Activated naive CD8-positive, alpha-beta T cell treated with anti-CD3 and anti-CD28 coated beads for 36 hours (primary cell): ENCODE measurements at places on chromosomes 7 and 10.

GRCh38 chr7:126541406-126541805, 711.3 kb downstream of the GRM8 start:
- no peak for DNase-seq

GRCh38 chr10:62639144-62639543, 165.4 kb upstream of the ADO start:
- no peak for DNase-seq

GRCh38 chr10:113119801-113120200, 169.8 kb downstream of the TCF7L2 start:
- DNase-seq, result no peak

- DNase-seq, result no peak
Measured at GRCh38 chr7:71504697-71505441, 372.9 kb downstream of the GALNT17 start.

GRCh38 chr10:131697476-131698128, 203.2 kb upstream of the PPP2R2D start:
- no peak for DNase-seq

DNA sequence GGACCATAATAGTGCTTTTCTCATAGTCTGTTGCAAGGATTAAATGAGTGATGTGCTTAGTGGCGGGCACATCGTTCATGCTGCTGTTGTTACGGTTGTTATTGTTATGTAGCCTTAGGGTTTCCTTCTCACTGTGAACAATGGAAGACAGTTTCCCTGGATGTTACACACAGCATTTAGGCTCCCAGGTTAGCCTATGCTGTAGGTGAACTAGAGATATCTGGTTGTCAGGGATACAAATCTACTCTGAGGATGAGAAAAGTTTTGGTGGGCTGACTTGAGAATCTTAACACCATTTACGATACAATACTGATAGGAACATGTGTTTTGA, 14.7 kb downstream of the SH3PXD2A start:
- no peak for DNase-seq

GRCh38 chr7:92205987-92206386, 27.0 kb upstream of the LRRD1 start:
- DNase-seq, result no peak

DNA sequence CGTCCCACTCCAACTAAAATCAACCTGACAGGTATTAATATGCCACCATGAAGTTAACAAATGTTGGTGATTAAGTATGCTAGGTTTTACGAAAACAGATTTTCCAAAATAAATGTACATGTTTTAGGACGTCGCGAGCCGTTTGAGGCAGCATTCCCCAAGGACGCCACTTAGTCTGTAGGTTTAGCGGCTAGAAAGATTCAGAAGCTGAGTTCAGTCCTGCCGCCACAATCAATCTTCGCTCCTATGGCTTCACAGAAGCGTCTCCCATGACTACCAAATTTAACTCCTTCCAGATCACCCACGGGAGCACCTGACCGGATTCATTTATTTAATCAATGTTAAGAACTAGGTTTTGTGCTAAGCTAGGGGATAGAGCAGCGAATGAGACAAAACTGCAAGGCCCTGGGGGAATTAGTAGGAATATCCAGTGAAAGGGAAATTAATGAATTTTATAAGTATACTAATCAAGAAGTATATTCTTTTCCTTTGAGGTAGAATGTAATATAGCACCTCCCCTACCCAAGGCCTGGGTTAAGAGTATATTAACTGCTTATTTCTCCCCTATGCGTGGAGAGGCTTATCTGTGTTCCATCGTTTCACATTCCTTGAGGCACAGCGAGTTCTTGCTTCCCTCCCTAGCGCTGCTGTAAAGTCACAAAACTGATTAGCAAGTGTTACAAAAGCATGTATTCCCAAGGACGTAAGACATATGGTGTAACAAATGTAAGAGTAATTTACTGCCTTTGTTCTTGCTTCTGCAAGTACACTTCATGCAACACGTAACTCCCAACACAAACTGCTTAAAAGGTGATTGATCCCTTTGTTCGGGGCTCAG, 994 bp upstream of the CYP51A1 start:
- DNase-seq, result no peak

DNA sequence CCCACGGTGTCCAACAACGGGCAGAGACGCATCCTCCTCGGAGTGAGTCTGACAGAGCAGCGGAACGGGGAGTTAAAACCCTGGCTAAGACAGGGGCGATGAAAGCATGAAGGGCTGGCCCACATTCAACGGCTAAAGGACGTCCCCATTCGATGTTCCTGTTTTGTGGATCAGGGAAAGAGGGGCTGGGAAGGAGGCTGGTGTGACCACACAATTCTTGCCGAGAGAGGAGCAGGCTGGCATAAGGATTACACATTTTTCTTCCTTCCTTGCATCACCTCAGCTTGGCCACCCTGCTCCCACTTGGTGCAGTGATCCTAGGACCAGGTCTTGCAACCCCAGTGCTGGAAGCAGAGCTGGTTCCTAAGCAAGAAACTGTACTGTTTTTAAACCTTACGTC, 67.7 kb downstream of the GNA12 start:
- DNase-seq, result no peak

DNA sequence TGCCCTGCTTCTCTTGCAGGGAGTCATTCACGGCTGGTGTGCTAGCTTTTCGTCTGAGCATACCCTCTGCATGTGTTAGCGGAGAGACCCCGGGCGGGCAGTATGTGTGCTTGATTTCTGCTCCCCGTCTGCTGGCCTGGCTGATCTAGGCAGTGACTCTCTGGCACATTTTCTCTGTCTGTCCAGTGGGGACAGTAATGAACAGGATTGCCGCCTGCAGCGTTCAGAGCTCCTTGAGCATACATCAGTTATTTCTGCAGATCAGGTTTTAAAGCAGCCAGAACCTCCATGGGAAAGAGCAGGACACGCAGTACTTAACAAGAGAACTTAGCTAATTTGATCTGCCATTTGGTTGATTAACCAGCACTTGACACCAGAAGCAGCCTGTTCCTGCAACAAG, 242.5 kb downstream of the CELF2 start:
- DNase-seq, result no peak

GRCh38 chr7:28722684-28723083, 235.4 kb downstream of the TRIL start:
- no peak for DNase-seq
